ENCODE measurements at places on chromosomes 4 and X. TPM values are rescaled to one million over a fixed set of nuclear protein-coding genes. Genes with fewer than 3 reads are reported as not detected.

The MAGEB1 gene
- total RNA-seq, result not detected

The GYG2 gene
- total RNA-seq, result not detected

The SLC7A11 gene
- total RNA-seq, result 1.5 TPM

DNA sequence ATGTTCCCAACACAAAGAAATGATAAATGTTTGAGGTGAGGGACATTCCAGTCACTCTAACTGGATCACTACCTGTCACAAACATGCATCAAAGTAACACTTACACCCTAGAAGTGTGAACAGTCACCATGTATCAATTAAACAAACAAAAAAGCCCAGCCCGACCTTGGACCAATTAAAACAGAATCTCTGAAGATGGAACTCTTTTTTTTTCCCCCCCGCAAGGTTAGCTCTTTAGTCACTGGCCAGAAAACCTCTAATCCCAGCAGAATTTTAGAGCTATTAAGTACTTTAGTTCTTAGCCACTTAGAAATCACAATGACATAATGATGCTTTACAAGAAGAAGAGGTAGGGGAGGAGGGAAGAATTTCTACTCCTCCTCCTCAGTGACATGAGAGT is 154.5 kb downstream of the PALLD start:
- H3K27ac ChIP-seq, result no peak overlapping the region
- DNase-seq, result no peak
- H3K27me3 ChIP-seq, result no peaks in the 10 kb centered on the region
- H3K4me3 ChIP-seq, result no peak overlapping the region
- no peaks in the 10 kb centered on the region for H3K36me3 ChIP-seq

- no peaks in the 10 kb centered on the region for H3K27me3 ChIP-seq
- H3K4me1 ChIP-seq, result no peaks in the 10 kb centered on the region
- H3K27ac ChIP-seq, result no peak overlapping the region
- H3K4me3 ChIP-seq, result no peak overlapping the region
- H3K36me3 ChIP-seq, result no peaks in the 10 kb centered on the region
These were observed 70.7 kb downstream of the DCAF12L1 start for GRCh38 chrX:126481916-126482315.

- H3K4me3 ChIP-seq, result no peak overlapping the region
- DNase-seq, result no peak
- no peaks in the 10 kb centered on the region for H3K4me1 ChIP-seq
- no peak overlapping the region for H3K27ac ChIP-seq
- H3K36me3 ChIP-seq, result no peaks in the 10 kb centered on the region
- H3K27me3 ChIP-seq, result no peaks in the 10 kb centered on the region
These were observed 151.3 kb upstream of the JADE1 start for GRCh38 chr4:128658214-128658631.

DNA sequence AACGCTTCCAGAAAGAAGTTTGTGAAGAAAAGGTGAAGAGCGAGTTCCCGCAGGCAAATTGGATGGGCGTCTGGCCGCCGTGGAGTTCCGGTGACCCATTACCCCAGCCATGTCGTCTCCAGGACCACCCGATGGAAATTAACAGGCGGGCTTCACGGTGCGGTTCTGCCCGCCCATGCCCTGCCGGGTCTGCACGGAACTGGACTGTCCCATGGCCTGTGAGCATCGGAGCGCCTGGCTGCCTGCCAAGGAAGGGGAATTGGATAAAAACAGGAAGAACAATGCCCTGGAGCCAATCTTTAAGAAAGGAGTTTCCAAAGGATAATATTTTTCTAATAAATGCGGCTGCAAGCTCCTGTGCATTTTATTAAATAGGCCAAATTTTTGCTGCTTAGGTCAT is 319.8 kb upstream of the SLC7A11 start:
- no peak overlapping the region for H3K27ac ChIP-seq
- no peaks in the 10 kb centered on the region for H3K36me3 ChIP-seq
- no peak overlapping the region for H3K4me3 ChIP-seq
- H3K27me3 ChIP-seq, result no peaks in the 10 kb centered on the region
- no peak for DNase-seq

- no peak overlapping the region for H3K27ac ChIP-seq
- no peak overlapping the region for H3K4me3 ChIP-seq
- H3K4me1 ChIP-seq, result no peaks in the 10 kb centered on the region
- peak; percentile 36 for DNase-seq
- no peaks in the 10 kb centered on the region for H3K27me3 ChIP-seq
These were observed 29.1 kb upstream of the TRO start for GRCh38 chrX:54891573-54891972.

The SYTL4 gene
- not detected for total RNA-seq

- no peaks in the 10 kb centered on the region for H3K36me3 ChIP-seq
- H3K4me1 ChIP-seq, result no peaks in the 10 kb centered on the region
- no peaks in the 10 kb centered on the region for H3K27me3 ChIP-seq
- DNase-seq, result no peak
- no peak overlapping the region for H3K4me3 ChIP-seq
These were observed 131.2 kb upstream of the GPC4 start for GRCh38 chrX:133546441-133546840.

- H3K4me3 ChIP-seq, result peak overlapping the region; percentile 65
- H3K36me3 ChIP-seq, result no peaks in the 10 kb centered on the region
These were observed 557 bp upstream of the USP38 start for GRCh38 chr4:143184217-143184502.

DNA sequence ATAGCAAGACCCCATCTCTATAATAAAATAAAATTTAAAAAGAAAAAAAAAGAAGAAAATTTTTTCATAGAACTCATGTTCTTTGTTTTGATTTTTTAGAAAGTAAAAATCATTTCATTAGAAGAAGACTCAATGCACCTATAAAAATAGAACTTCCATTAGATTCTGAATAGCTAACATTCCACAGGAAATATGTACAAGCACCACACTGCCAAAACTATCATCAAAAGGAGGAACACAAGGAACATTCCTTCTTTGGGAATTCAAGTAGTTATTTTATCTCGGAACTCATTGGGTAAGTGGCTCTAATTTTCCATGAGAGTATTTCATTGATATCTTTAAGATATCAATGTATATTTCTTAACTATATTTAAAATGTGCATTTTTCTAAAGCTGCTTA is 157.6 kb downstream of the CAMK2D start:
- H3K27me3 ChIP-seq, result no peaks in the 10 kb centered on the region
- no peaks in the 10 kb centered on the region for H3K4me1 ChIP-seq
- no peak for DNase-seq

DNA sequence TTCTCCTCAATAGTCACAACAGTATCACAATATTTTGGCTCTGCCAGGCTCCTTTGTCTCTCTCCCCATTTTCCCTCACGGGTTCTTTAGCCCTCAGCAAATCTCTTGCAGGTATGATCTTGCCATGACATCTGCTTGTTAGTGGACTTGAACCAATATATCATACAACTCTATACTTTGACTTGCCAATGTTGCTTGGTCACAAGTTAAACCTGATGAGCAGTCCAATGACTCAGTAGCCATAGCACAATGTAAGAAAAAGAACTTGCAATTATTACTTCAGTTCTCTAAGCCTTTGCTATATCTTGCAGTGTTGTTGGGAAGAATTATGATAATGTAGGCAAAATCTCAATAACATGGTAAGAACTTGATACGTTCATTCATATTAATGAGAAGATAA is 174.6 kb upstream of the NRK start:
- H3K4me3 ChIP-seq, result no peak overlapping the region
- no peak for DNase-seq
- no peaks in the 10 kb centered on the region for H3K4me1 ChIP-seq
- H3K27me3 ChIP-seq, result no peaks in the 10 kb centered on the region

GRCh38 chr4:83449009-83449408 is 6.6 kb downstream of the HELQ start:
- peaks cover 8% of the 10 kb centered on the region for H3K36me3 ChIP-seq
- H3K27ac ChIP-seq, result no peak overlapping the region
- H3K4me1 ChIP-seq, result peaks cover 3% of the 10 kb centered on the region
- DNase-seq, result no peak

DNA sequence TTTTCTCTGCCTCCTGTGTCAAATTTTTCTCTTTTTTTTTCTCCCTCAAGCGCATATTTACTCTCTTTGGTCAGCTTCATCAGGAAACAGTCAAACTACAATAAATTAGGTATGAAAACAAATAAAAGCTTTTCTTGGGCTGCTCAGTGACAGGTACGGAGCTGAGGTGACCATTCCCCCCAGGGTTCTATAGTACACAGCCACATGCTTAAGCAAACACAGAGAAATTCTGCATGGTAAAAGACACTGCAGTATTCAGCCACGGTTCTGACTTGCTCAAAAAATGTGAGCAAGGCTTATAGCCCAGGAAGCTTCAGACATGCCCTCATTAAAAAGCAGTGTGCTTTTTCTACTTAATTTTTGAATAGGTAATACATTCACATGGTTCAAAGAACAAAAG is 138.5 kb downstream of the GRIA3 start:
- H3K4me3 ChIP-seq, result no peak overlapping the region
- DNase-seq, result no peak
- H3K4me1 ChIP-seq, result no peaks in the 10 kb centered on the region
- H3K36me3 ChIP-seq, result no peaks in the 10 kb centered on the region
- H3K27me3 ChIP-seq, result no peaks in the 10 kb centered on the region

- H3K27ac ChIP-seq, result no peak overlapping the region
- no peaks in the 10 kb centered on the region for H3K4me1 ChIP-seq
- no peaks in the 10 kb centered on the region for H3K36me3 ChIP-seq
These were observed 251.0 kb downstream of the KCNIP4 start for GRCh38 chr4:21697583-21697982.

DNA sequence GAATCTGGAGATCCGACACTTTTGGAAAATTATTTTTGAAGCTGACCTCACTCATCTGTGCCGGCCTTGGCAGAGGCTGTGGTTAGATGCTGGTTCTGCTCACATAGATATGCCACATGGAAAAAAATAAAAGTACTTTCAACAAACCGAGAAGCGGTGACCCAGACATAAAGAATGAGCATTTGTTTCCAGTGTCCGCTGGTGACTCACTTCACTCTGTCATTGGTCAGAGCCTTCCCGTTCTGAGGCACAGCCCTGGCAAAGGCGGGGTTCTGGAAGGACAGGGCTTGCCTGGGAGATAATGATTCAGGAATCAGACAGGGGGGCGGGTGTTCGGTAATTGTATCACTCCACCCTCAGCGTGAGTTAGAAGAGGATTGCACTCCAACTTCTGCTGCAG is 172.4 kb upstream of the MXRA5 start:
- H3K36me3 ChIP-seq, result no peaks in the 10 kb centered on the region
- H3K27ac ChIP-seq, result no peak overlapping the region
- H3K4me1 ChIP-seq, result no peaks in the 10 kb centered on the region

DNA sequence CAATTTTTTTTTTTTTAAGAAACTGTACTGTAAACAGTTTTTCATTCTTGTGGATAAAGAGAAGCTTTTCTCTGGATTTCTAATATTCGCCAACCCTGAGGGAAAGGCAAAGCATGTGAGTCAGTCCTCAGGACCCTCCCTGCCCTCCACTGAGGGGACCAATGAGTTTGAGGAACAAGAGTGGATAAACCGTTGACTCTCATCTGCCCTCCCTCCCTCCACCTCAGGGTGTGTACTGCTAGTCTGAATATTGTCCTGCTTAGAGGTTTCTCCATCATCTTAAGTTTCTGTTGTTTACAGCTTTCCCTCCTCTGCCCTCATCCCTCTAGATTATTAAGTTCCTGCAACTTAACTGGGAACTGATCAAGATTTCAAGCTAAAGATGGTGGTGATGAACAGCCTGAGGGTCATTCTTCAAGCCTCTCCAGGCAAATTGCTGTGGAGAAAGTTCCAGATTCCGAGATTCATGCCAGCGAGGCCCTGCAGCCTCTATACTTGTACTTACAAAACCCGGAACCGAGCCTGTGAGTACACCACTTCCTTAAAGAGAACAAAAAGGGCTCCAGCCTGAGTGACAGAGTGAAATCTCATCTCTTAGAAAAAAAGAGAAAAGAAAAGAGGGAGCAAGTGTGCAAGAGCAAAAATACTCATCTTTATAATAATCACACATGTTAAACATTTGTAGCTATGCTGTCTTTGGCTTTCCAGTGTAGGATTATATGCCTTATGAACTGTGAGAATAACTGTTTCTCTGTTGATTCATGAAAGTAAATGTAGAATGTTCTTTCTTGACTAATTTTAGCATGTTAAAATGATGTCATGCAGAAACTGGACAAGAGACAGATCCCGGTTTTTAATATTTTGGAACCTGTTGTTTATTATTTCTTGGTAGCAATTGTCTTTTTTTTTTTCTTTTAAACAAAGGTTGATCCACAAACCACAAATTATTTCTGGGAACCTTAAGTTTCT is 11.9 kb downstream of the CA5B start:
- H3K4me1 ChIP-seq, result peaks cover 57% of the 10 kb centered on the region
- H3K27me3 ChIP-seq, result no peaks in the 10 kb centered on the region
- H3K36me3 ChIP-seq, result no peaks in the 10 kb centered on the region
- DNase-seq, result peak; percentile 53
- H3K4me3 ChIP-seq, result peak overlapping the region; percentile 19

GRCh38 chr4:23945451-23946017 is 55.7 kb upstream of the PPARGC1A start:
- no peaks in the 10 kb centered on the region for H3K36me3 ChIP-seq
- no peak overlapping the region for H3K4me3 ChIP-seq

GRCh38 chr4:66575008-66575696 is 904.9 kb upstream of the EPHA5 start:
- DNase-seq, result no peak
- H3K27ac ChIP-seq, result no peak overlapping the region
- no peak overlapping the region for H3K4me3 ChIP-seq
- no peaks in the 10 kb centered on the region for H3K27me3 ChIP-seq
- no peaks in the 10 kb centered on the region for H3K4me1 ChIP-seq

The MAML3 gene
- total RNA-seq, result 0.57 TPM

The SSX1 gene
- not detected for total RNA-seq

The SUPT20HL2 gene
- total RNA-seq, result not detected

- H3K27ac ChIP-seq, result no peak overlapping the region
- H3K4me1 ChIP-seq, result no peaks in the 10 kb centered on the region
- no peaks in the 10 kb centered on the region for H3K36me3 ChIP-seq
- no peaks in the 10 kb centered on the region for H3K27me3 ChIP-seq
- no peak for DNase-seq
These were observed 406.7 kb upstream of the SPANXN1 start for GRCh38 chrX:144840616-144841015.

GRCh38 chr4:124173912-124174311 is 538.6 kb downstream of the ANKRD50 start:
- no peaks in the 10 kb centered on the region for H3K36me3 ChIP-seq
- H3K27me3 ChIP-seq, result no peaks in the 10 kb centered on the region
- DNase-seq, result no peak
- no peak overlapping the region for H3K27ac ChIP-seq
